ENCODE measurements at places on chromosomes 6 and 20. TPM values are rescaled to one million over a fixed set of nuclear protein-coding genes. Genes with fewer than 3 reads are reported as not detected.

- H3K4me1 ChIP-seq, result peaks cover 3% of the 10 kb centered on the region
- no peaks in the 10 kb centered on the region for H3K36me3 ChIP-seq
- no peak overlapping the region for H3K4me3 ChIP-seq
These were observed 7.5 kb downstream of the NCOA3 start for GRCh38 chr20:47509104-47509661.

GRCh38 chr6:110266996-110267395, 86.8 kb downstream of the CDC40 start:
- no peaks in the 10 kb centered on the region for H3K36me3 ChIP-seq
- no peak overlapping the region for H3K27ac ChIP-seq
- no peaks in the 10 kb centered on the region for H3K27me3 ChIP-seq

- no peak overlapping the region for H3K27ac ChIP-seq
- no peak for DNase-seq
- H3K4me1 ChIP-seq, result peaks cover 2% of the 10 kb centered on the region
- no peaks in the 10 kb centered on the region for H3K36me3 ChIP-seq
These were observed 125.3 kb upstream of the NOX3 start for GRCh38 chr6:155580904-155581303.

GRCh38 chr20:61135266-61135665, 116.8 kb upstream of the CDH4 start:
- no peaks in the 10 kb centered on the region for H3K36me3 ChIP-seq
- DNase-seq, result no peak
- H3K4me3 ChIP-seq, result no peak overlapping the region
- H3K27me3 ChIP-seq, result no peaks in the 10 kb centered on the region
- no peaks in the 10 kb centered on the region for H3K4me1 ChIP-seq

- H3K4me1 ChIP-seq, result peaks cover 5% of the 10 kb centered on the region
- H3K36me3 ChIP-seq, result no peaks in the 10 kb centered on the region
- no peaks in the 10 kb centered on the region for H3K27me3 ChIP-seq
- no peak overlapping the region for H3K4me3 ChIP-seq
- peak overlapping the region; percentile 88 for H3K27ac ChIP-seq
- DNase-seq, result peak; percentile 62
These were observed 131.3 kb downstream of the CEBPB start for GRCh38 chr20:50321797-50322480.

DNA sequence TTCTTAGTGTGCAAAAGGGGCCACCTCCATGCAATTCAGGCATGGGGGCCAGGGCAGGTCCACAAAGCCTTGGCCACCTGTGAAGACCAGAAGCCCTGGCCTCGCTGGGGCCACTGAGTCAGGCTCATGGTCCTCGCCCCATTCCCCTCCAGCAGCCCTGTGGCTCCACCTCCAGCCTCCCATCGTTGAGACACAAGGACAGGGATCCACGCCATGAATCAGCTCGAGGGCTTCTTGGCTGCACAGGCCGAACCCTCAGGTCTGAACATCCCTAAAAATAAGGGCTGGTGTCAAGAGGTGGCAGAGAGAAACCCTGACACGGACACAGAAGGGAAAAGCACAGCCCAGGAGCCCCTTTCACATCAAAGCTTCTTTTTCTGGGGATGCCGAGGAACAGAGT, 68.6 kb upstream of the QKI start:
- no peaks in the 10 kb centered on the region for H3K27me3 ChIP-seq
- no peak overlapping the region for H3K27ac ChIP-seq
- no peak overlapping the region for H3K4me3 ChIP-seq
- H3K36me3 ChIP-seq, result no peaks in the 10 kb centered on the region

DNA sequence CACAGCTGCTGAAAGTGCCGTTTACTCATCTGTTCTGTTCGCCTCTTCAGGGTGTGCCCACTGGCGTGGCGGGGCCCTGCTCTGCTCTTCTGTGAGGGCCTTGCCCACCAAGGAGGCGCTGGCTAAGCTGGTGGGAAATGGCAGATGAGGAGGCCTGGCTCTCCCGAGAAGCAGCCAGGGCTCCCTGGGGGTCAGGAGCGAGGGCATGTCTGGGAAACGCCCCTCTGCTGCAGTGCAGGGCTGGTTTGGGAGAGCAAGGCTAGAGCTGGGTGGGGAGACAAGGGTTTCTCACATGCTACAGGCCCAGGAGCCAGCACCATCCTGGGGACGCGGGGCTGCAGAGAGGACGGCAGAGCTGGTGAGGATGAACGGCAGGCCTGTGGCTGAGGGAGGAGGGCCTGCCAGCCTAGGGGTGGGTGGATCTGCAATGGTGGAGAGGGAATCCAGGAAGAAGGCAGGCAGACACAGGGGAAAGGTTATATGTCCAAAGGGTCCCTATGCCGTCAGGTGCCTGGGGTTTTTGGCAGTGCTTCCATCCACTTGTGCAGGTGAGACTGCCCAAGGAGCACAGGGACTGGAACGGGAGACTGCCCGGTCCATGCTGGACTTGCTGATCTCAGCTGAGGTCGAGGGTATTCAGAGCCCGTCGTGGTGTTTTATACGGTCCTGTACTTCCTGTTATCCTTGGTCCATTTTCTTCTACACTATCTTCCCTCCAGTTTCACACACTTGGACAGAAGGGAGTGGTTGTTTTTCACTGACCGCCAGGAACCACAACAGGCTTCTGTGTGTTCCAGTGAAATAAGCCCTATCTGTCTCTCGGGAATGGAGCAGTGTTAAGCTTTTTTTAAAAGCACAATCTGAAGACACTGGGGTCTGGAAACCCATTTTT, 119.2 kb downstream of the SYCP2 start:
- no peaks in the 10 kb centered on the region for H3K36me3 ChIP-seq
- no peak overlapping the region for H3K4me3 ChIP-seq
- DNase-seq, result no peak

- H3K36me3 ChIP-seq, result no peaks in the 10 kb centered on the region
- H3K4me1 ChIP-seq, result no peaks in the 10 kb centered on the region
- H3K27ac ChIP-seq, result peak overlapping the region; percentile 78
- H3K27me3 ChIP-seq, result no peaks in the 10 kb centered on the region
- peak overlapping the region; percentile 69 for H3K4me3 ChIP-seq
- DNase-seq, result peak; percentile 35
These were observed 927 bp downstream of the IL20RA start for GRCh38 chr6:137043710-137044365.

- no peaks in the 10 kb centered on the region for H3K27me3 ChIP-seq
- H3K4me3 ChIP-seq, result no peak overlapping the region
- no peaks in the 10 kb centered on the region for H3K4me1 ChIP-seq
- H3K36me3 ChIP-seq, result no peaks in the 10 kb centered on the region
- no peak for DNase-seq
These were observed 512.4 kb downstream of the CD83 start for GRCh38 chr6:14630016-14630415.

DNA sequence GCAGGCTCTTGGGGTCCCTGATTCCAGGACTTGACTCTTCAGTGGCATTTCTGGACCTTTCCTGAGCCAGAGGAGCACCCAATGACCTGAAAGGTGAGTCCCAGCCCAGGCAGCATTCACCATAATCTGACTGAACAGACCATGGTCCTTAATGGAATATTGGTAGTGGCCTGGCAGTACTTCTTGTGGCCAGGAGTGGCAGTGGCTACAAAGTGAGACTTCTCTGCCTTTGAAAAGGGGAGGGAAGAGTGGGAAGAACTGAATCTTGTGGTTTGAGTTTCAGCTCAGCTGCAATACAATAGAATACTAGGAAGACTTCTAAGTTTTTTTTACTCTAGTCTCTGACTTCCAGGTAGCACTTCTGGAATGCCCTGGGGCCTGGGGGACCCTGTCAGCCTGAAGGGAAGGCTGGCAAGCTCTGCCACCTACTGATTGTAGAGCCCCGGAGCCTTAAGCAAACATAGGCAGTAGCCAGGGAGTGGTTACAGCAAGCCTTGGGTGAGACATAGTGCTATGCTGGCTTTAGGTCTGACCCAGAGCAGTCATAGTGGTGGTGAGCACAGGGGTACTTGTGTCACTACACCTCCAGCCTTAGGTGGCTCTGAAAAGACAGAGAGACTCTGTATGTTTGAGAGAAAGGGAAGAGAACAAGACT, 674.2 kb upstream of the MANEA start:
- no peak overlapping the region for H3K27ac ChIP-seq
- no peaks in the 10 kb centered on the region for H3K36me3 ChIP-seq
- no peak overlapping the region for H3K4me3 ChIP-seq
- H3K27me3 ChIP-seq, result no peaks in the 10 kb centered on the region
- no peak for DNase-seq
- no peaks in the 10 kb centered on the region for H3K4me1 ChIP-seq

DNA sequence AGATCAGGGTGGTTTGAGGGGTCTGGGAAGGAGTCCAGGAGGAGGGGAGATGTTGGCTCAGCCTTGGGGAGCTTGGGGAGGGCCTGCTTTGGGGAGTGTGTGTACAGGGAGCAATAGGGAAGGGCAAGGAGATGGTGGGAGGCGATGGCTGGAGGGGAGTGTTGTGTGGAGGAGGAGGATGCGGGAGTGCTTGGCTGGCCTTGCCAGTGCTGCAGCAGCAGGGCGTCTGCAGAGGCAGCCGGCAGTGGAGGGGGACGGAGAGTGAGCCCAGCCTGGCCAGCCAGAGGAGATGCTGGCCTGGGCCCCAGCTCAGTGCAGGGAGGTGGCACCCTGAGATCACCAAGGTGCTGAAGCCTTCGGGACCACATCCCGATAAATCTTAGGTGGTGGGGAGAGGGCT, 3.9 kb downstream of the IP6K3 start:
- H3K27ac ChIP-seq, result no peak overlapping the region
- peak; percentile 67 for DNase-seq
- no peaks in the 10 kb centered on the region for H3K27me3 ChIP-seq
- no peaks in the 10 kb centered on the region for H3K36me3 ChIP-seq
- H3K4me3 ChIP-seq, result no peak overlapping the region

- DNase-seq, result no peak
- no peak overlapping the region for H3K4me3 ChIP-seq
- no peaks in the 10 kb centered on the region for H3K36me3 ChIP-seq
- no peaks in the 10 kb centered on the region for H3K4me1 ChIP-seq
- H3K27ac ChIP-seq, result no peak overlapping the region
These were observed 93.3 kb upstream of the MARCKS start for GRCh38 chr6:113763876-113764275.

GRCh38 chr20:37413379-37413778, 67.4 kb downstream of the SRC start:
- no peak for DNase-seq
- no peak overlapping the region for H3K4me3 ChIP-seq
- no peaks in the 10 kb centered on the region for H3K27me3 ChIP-seq

DNA sequence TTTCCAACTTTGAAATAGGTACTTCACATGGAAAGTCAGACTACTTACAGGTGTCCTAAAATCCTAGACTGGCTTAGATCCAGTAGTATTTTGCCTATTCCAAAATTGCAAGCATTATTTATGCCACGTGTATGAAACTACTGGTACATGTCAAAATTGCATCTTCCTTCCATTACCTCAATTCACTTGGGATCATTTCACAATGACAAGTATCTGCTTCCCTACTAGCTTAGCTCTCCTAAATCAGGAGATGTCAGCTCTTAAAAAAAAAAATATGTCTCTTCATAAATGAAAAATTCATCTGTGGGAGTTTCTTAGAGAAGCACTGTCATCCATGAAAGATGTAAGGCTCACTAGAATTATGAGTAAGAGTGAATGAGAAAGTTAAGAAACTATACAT, 466.6 kb upstream of the MANEA start:
- no peak for DNase-seq
- no peaks in the 10 kb centered on the region for H3K36me3 ChIP-seq
- H3K4me1 ChIP-seq, result no peaks in the 10 kb centered on the region
- no peak overlapping the region for H3K4me3 ChIP-seq
- H3K27ac ChIP-seq, result no peak overlapping the region

DNA sequence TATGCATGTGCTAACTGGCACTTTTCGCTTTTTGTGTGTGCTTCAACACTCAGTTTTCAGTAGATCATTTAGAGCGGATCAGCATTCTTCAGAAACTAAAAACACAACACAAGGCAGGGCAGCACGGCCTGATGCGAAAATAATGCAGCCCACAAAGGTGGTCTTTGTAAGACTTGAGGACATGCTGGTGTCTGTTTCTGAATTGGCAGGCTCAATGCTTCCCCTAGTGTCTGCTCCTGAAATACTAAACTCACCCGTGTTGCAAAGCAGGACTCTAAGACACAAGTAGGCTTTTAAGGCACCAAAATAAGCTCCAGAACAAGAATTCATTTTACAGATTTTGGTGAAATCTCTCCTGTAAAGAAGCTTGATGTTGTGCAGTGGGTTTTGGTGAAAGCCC, 676.5 kb downstream of the TENT5A start:
- H3K4me1 ChIP-seq, result no peaks in the 10 kb centered on the region
- H3K27ac ChIP-seq, result no peak overlapping the region
- DNase-seq, result no peak
- no peaks in the 10 kb centered on the region for H3K36me3 ChIP-seq
- H3K4me3 ChIP-seq, result no peak overlapping the region

- H3K4me1 ChIP-seq, result no peaks in the 10 kb centered on the region
- no peaks in the 10 kb centered on the region for H3K36me3 ChIP-seq
- H3K4me3 ChIP-seq, result no peak overlapping the region
- H3K27me3 ChIP-seq, result no peaks in the 10 kb centered on the region
- no peak overlapping the region for H3K27ac ChIP-seq
These were observed 44.7 kb downstream of the BMP6 start for GRCh38 chr6:7770601-7771000.

- no peak overlapping the region for H3K27ac ChIP-seq
- H3K4me1 ChIP-seq, result no peaks in the 10 kb centered on the region
- no peaks in the 10 kb centered on the region for H3K36me3 ChIP-seq
- no peak for DNase-seq
These were observed 33.5 kb downstream of the ELOVL5 start for GRCh38 chr6:53315086-53315724.

DEFB124 gene
- total RNA-seq, result 0.62 TPM

SLC44A4 gene
- 7.5 TPM for total RNA-seq

SLC17A2 gene
- not detected for total RNA-seq

CCM2L gene
- 2.4 TPM for total RNA-seq

RGS17 gene
- 0.46 TPM for total RNA-seq

MCCD1 gene
- not detected for total RNA-seq

L3MBTL1 gene
- 19.0 TPM for total RNA-seq

MGME1 gene
- 9.7 TPM for total RNA-seq

ELOVL2 gene
- total RNA-seq, result 0.12 TPM
